ENCODE measurements at places on chromosomes 2 and 18. TPM values are rescaled to one million over a fixed set of nuclear protein-coding genes. Genes with fewer than 3 reads are reported as not detected.

GRCh38 chr2:108124736-108125495 lies 114.9 kb upstream of the SULT1C3 start:
- H3K4me3 ChIP-seq = no peak overlapping the region
- H3K27me3 ChIP-seq = no peaks in the 10 kb centered on the region
- H3K4me1 ChIP-seq = no peaks in the 10 kb centered on the region
- DNase-seq = no peak

The ONECUT2 gene
- 0.09 TPM for total RNA-seq

GRCh38 chr2:24617424-24617823 lies 126.4 kb downstream of the NCOA1 start:
- H3K27ac ChIP-seq = no peak overlapping the region
- no peaks in the 10 kb centered on the region for H3K36me3 ChIP-seq
- no peaks in the 10 kb centered on the region for H3K27me3 ChIP-seq
- no peaks in the 10 kb centered on the region for H3K4me1 ChIP-seq

DNA sequence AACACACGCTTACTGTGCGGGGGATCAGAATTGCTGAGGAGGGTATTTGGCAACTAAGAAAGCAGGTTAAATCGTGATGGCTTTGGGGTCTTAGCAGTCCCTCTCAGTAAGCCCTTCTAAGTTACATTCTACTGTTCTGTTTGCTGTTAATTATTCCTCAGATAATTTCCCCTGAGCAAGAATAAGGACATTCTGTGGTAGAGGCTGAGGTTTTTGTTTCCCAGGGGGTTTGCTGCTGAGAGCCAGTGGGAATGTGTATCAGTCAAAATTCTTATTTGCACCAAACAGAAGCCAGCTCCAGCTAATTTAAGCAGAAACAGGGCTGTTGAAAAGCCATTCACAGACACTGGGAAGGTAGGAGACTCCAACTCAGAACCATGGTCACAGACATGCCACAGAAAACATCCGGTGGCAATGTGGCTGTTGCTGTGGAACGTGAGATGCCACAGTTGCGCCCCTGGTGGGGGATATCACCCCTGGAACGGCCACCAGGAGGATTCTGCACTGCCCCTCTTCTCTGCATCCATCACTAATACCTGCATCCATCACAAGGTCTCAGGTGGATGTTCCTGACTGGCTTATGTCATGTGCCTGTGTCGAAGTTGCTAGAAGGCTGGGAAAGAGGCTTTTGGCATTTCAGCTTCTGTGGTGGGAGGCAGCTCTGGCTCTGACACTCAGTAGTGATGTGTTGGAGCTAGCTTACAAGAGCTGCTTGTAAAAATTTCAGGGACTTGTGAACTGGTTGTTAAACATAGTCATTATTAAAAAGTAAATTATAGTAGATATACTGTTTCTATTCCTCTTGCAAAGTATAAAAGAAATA lies 23.2 kb downstream of the SLC4A3 start:
- H3K27me3 ChIP-seq = peaks cover 31% of the 10 kb centered on the region
- no peaks in the 10 kb centered on the region for H3K36me3 ChIP-seq
- no peak overlapping the region for H3K4me3 ChIP-seq
- H3K4me1 ChIP-seq = no peaks in the 10 kb centered on the region

The CD28 gene
- total RNA-seq = 154 TPM

GRCh38 chr2:46082531-46083485 lies 214.4 kb upstream of the EPAS1 start:
- DNase-seq = no peak
- H3K4me3 ChIP-seq = no peak overlapping the region
- no peaks in the 10 kb centered on the region for H3K36me3 ChIP-seq

The VIL1 gene
- 0.32 TPM for total RNA-seq
